ENCODE measurements at places on chromosomes 4 and X.

- no peak for DNase-seq
Observed at GRCh38 chr4:182886768-182887167, 30.4 kb downstream of the DCTD start.

- no peak for DNase-seq
Observed at GRCh38 chrX:137172317-137172948, 138.6 kb upstream of the GPR101 start.

DNA sequence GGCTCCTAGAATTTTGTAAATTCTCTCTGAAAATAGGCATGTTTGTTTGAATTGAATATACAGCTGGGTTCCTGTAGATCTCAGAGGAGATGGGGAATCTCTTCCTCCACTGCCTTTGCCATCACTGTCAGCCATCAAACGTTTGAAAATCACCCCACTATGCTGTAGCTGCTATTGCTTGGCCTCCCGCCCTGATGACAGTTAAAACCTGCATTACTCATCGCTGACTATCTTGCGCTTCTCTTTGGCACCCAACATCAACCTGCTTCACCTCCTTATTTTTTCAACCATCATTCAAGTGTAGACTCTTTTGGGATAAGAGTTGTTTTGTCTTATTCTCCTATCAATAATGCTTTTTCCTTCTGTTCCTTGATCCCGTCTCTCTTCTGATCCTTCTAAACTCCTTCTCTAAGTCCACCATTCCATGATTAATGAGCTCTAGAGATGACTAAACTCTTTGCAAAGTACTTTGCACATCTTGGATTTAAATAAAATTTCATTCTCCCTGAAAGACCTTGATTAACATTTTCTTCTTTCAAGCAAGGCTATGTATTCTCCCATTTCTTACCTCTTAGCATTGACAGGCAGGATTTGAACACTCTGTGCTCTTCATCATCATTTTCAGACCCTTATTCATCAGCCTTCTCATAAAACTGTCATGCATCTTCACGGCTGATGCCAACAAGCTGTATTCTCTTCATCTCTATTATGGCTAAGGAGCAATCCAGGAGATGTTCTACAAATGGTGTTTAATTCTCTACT is 133.0 kb downstream of the SNCA start:
- no peak for DNase-seq

DNA sequence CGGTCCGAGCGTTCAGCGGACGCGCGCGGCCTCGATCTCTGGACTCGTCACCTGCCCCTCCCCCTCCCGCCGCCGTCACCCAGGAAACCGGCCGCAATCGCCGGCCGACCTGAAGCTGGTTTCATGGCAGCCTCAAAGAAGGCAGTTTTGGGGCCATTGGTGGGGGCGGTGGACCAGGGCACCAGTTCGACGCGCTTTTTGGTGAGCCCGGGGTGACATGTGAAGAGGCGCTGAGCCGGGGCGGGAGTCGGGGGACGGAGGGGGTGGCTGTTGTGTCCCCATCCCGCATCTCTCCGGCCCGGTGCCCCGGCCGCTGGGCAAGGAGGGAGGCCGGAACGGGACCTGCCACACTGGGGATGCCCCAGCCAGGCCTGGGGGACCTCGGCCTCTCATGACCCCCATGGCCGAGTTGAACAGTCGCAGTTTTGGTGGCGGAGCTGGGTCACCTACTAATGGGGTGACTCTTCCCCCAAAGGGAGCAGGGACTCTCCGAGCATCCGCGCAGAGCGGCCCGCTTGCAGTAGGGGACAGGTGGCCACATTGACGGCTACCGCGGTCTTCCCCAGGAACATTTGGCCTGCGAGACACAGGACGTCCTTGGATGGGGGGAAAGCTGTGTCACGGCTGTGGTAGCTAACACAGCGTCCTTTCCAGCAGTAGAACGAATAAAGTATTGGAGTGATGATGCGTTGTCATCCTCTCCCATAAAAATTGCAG is at the start of gene GK:
Gene GK, plus strand, starts transcription at position 9 of the 717 bp plus-strand sequence. Its CDS starts 115 bp downstream, at position 124.
- peak; percentile 0 for DNase-seq

DNA sequence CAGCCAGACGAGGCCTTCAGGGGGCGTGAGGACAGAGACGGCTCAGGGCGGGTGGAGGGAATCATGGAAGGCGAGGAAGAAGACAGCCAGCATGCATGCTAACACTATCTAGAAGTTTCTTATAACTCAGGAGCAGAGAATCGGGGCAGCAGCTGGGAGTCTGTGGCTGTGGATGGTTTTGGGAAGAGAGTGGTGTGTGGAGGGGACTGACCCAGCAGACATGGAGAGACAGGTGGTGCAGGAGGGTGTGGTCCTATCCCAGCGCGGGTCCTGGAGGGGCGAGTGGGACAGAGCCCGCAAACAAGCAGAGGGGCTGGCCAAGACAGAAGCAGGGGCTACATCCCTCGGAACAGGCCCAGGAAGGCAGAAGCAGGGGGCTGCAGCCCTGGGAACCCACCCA is 192.1 kb downstream of the AFAP1 start:
- DNase-seq: no peak

DNA sequence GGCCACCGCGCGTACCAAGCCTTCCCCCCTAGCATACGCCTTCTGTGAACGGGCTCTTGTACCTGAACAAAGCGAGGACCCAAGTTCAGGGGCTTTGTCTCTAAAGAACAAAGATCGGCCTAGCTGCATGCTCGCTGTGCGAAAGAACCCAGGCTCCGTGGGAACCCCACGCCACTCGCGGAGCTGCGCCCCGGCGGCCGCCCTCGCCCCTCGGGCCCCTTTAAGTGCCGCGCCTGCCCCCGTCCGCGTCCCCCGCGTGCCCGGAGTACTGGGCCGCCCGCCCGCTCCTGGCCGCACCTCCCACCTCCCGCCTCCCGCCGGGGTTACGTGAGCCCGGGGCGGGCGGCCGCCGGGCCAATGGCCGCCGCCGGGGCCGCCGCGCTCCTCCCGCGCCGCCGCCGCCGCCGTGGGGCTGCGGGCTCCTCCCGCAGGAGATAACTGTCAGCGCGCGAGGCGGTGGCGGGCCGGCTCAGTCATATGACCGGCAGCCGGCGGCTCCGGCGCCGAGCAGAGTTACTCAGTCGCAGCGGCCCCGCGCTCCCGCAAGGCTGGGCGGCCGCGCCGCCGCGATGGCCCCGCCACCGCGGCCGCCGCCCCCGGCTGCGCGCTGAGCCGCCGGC is at the start of gene FNIP2:
Gene FNIP2, plus strand, starts transcription at position 472 of the 620 bp plus-strand sequence. CDS start 187 bp downstream, outside the sequence.
- peak; percentile 28 for DNase-seq

GRCh38 chrX:617401-617800 is 13.2 kb upstream of the SHOX start:
- DNase-seq: no peak

GRCh38 chr4:123378794-123379193 is 17.8 kb upstream of the SPRY1 start:
- DNase-seq: no peak

- no peak for DNase-seq
Observed at GRCh38 chr4:169258141-169258540, 12.6 kb downstream of the SH3RF1 start.

GRCh38 chr4:87188048-87188447 is 32.4 kb downstream of the KLHL8 start:
- no peak for DNase-seq

GRCh38 chrX:37871626-37872302 is 24.4 kb upstream of the DYNLT3 start:
- DNase-seq: no peak

GRCh38 chr4:2168469-2169319 is 73.2 kb downstream of the HAUS3 start:
- DNase-seq: no peak

GRCh38 chr4:78031417-78031950 is 25.6 kb upstream of the FRAS1 start:
- DNase-seq: no peak

DNA sequence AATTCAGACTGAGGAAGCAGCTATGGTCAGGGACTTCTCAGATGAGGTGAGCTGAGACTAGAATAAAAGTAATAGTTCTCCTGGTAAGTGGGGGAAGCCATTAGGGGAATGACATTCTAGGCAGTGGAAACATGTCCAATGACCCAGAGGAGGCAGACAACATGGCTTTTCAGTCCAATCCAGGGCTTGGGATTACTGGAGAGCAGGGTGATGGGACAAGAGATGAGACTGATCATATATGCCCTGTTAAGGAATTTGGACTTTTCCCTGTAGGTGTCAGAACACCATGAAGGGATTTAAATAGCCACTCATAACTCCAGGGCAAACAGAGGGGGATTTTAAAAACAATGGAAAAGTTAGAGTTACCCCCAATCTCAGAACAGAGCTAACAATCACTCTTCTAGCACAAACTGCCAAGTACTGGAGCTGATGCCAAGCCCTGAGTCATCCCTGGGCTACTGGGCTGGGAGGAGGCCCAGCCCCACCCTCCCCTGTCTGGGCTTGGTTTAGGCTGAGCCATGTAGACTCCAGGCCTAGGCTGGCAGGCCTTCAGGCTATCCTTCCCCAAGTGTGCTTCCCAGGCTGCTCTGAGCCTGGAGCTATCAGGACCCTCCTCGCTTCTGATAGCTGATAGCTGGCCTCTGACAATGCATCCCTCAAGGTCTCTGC is 22.7 kb upstream of the MSN start:
- no peak for DNase-seq

Measured in stimulated activated CD8-positive, alpha-beta memory T cell treated with anti-CD3 and anti-CD28 coated beads, Interleukin-2, amount 100 ng/mL, for 1 hour (primary cell).